AG08395 (cell line): ENCODE measurements at places on chromosomes 3 and 15.
A peak's percentile ranks its signal among the peaks of the same experiment; 100 is the strongest.

DNA sequence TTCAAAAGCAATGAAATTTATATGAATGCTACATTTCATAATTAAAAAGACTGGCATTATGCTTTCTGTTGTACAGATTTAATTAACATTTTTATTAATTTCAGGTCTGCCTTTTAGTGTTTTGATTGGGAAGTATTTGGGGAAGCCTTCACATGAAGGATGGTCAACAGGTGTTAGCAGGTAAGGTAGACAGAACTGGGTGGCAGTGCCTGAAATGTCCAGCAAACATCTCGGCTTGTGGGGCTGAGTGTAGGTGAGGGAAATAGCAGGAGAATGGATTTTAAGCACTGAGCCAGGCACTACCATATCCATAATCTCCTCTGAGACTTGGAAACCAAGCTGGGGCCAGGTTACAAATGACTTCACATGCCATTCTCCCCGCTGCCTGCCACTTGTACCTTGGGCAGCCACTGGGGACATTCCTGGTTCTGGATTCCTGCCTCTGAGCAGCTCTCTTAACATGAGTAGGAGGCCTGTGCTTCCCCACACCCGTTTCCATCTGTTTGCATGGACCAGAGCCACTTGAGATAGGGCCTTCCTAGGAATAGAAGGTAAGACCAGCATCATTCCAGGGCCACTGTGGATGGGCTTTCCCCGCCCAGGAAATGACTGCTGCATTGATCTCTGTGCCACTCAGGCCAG, 125.9 kb upstream of the HES1 start:
- no peak for DNase-seq

- DNase-seq: peak; percentile 43
Measured at GRCh38 chr3:45597171-45597570, 2.6 kb downstream of the LIMD1 start.

- peak; percentile 81 for DNase-seq
Measured at GRCh38 chr3:52052831-52053306, 3.5 kb downstream of the DUSP7 start.

- no peak for DNase-seq
Measured at GRCh38 chr15:61880084-61880483, 180.2 kb downstream of the VPS13C start.

- DNase-seq: no peak
Measured at GRCh38 chr3:74539876-74540275, 74.6 kb downstream of the CNTN3 start.

DNA sequence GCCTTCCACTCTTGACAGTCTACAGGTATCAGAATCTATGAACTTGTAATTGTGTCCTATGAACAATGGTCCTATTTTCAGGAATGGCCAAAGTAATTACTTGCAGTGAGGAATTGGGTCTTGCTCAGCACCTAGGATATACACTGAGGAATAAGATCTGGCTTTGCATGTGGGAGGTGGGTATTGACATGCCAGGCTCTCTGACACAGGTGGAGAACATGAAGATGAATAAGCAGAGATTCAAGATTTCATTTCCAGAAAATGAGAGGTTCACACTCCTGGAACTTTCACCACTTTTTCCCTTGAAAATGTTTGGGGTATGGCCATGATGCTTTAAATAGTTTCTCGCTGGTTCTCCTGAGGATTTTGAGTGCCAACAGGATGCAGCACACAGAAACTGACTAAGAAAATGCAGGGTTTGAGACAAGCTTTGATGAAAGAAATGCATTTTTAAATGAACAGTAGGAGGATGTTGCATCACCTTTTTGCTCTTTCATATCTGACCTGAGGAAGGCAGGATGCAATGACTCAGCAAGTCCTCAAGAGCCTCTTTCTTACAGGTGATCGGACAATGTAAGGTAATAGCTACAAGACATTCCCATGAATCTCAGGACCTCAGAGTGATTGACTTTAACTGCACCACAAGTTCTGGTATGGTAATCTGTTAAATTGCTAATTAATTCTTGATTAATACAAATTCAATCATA, 3.7 kb downstream of the HRG start:
- no peak for DNase-seq

GRCh38 chr15:67785431-67785830, 39.9 kb upstream of the SKOR1 start:
- DNase-seq: no peak
